GM04504 (cell line): ENCODE measurements at places on chromosomes 2 and 18.

- DNase-seq = no peak
These were observed 25.7 kb downstream of the CCBE1 start for GRCh38 chr18:59671551-59671950.

GRCh38 chr2:231676243-231676642 lies 32.1 kb upstream of the PTMA start:
- DNase-seq = no peak

GRCh38 chr18:22391407-22392345 lies 26.0 kb downstream of the CTAGE1 start:
- DNase-seq = peak; percentile 76

GRCh38 chr18:5311301-5311989 lies 15.9 kb upstream of the ZBTB14 start:
- peak; percentile 50 for DNase-seq

DNA sequence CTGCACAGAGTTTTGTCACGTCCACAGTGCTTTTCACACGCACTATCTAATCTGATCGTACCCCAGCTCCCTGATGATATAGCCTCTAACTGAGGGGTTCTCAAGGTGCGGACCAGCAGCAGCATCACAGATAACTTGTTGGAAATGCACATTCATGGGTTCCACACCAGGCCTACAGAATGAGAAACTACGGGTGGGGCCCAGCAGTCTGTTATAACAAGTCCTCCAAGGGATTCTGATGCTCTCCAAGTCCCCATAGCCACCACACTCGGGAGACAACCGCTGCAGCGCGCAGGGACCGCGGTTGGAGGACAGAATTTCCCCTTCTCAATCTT lies 745 bp upstream of the BZW1 start:
- no peak for DNase-seq

- DNase-seq = no peak
These were observed 995 bp downstream of the MBD5 start for GRCh38 chr2:148021886-148022285.

- no peak for DNase-seq
These were observed 587.9 kb downstream of the NRXN1 start for GRCh38 chr2:50443868-50444630.

DNA sequence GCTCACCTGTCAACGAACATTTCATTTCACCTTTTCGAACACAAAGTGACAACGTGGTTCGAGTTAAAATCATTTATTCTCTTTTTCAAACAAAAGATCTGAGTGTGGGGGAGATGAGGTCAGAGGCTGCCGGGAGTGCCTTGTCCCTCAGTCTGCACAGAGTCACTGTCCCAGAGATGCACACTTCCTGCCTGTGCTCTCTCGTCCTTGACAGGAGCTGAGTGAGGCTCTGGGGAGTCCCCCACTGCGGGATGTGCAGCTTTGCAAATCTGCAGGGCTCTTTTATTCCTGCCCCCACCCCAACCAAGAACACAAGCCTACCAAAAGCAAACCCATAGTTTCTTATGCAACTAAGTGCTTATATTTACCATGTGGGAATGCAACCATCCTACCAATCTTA lies 497.8 kb downstream of the EIPR1 start:
- no peak for DNase-seq

DNA sequence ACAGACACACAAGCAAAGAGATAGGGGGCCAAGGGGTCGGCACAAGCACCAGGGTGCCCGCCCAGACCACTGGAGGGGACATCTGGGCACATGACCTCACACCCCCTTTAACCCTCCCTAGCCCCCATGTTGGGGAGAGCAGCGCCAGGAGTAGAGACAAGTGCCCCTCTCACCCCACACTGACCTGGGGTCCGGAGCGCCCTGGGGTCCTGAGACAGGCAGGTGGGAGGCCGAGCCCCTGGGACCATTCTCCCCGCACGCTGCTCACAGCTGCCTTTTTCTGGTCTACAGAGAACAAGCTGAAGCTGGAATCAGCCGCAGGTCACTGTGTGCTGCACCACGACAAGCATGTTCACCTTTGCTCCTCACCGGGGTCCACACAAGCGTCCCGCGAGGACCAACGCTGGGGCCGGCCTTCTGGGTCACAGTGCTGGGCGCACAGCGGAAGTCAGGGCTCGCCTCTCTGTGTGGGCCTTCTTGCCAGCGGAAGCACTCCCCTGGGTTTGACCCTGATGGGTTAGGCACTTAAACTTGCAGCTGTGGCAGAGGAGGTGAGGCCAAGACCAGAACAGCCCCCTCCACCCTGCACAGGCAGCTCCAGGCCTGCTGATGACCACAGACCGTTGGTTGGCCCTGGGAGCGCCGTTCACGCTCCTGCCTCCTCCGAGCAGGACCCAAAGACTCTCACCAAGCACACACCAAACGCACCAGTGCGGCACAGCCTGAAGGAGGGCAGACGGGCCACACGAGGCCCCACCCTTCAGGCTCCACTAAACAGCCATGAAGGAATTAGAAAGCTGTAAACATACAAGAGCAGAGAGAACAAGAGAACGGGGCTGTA lies 275.3 kb downstream of the EIPR1 start:
- no peak for DNase-seq
